ENCODE measurements at places on chromosomes 4 and X.

- no peak for DNase-seq
Measured at GRCh38 chr4:140463614-140464013, 34.5 kb downstream of the MGAT4D start.

DNA sequence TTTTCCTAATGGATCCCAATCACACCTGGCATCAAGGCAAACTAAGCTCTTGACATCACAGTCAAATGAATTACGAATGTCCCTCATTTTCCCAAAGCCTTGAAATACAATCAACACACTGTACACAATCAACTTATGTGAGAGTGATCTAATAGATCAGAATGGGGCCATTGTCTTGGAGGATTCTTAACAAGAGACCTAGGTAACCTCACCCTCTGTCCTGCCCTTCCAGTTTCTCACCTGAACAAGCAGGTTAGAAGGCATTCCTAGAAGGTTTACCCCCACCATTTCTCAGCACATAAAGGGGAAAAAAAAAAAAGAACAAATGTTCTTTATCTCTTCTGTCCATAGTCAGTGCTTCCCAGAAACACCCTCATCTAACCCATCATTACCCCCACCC, 6.3 kb downstream of the SLC39A8 start:
- DNase-seq = no peak

DNA sequence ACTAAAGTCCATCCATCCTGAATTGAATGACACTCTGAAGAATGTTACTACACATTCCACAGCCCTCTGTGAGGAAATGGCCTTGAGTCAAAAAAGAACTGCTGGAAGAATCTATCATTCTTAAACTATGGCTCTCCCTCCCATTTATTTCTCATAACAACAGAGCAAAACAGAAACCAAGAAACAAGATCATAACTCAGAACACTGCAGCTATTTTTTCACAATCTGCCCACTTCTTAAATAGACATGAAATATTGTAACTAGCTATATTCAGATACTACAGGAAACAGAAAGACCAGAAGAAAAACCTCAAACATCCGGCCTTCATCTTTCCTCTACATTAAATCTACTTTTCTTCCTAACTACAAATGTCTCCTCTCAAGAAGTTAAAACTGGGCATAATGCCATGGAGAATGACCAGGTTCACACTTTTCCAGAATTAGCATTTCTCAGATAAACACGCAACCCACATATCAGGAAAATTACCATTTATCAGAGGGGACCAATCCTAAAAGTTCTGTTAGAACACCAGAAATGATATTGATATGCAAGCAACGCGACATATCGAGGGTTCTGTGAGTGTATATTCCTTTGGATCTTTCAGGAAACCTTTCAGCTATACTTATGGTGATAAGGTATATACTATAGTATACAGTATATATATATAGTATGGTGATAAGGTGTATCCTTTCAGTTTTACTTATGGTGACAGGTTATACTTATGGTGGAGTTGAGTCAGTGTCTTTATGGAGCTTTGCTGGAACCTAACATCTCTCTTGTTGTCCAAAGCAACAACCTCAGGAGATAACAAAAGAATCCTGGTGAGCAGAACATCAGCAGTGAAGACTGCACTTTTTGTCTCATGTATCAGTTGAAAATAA, 60.4 kb upstream of the IRF2 start:
- no peak for DNase-seq

DNA sequence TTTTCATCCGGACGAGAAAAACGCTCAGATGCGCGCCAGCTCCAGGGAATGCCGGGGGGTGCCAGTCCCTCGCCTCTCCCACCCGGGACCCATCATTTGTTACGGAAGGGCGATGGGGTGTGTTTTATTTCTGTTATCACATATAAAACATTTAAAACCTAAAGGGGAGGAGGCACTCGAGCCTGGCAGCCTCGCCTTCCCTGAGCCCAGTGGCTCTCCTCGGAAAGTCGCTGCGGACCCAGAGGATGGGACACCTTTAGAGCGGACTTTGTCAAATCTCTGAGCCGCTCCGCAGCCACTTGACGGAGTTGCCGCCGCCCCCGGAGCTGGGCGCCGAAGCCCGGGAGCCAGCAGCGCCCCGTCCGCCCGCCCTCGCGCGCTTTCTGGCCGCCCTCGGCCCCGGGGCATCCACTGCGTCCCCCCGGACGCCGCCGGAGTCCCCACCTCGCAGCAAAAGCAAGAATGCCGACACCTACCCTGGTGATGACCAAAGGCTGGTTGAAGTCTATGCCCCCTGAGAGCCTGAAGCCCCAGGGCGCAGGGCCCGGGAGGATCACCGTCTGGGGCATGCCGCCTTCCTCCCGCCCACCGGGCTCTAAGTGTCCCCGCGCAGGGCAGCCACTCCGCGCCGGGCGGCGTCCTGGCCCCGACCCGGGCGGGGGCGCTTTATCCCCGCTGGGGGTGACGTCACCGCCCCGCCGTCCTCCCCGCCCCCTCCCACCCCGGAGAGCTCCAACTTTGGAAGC, at the start of gene PDLIM3:
PDLIM3 (minus strand) TSS at position 642 of the 746 bp plus-strand sequence; CDS start at position 569, 73 bp downstream.
- no peak for DNase-seq

GRCh38 chrX:136856551-136856950, 24.0 kb downstream of the RBMX start:
- DNase-seq = no peak

DNA sequence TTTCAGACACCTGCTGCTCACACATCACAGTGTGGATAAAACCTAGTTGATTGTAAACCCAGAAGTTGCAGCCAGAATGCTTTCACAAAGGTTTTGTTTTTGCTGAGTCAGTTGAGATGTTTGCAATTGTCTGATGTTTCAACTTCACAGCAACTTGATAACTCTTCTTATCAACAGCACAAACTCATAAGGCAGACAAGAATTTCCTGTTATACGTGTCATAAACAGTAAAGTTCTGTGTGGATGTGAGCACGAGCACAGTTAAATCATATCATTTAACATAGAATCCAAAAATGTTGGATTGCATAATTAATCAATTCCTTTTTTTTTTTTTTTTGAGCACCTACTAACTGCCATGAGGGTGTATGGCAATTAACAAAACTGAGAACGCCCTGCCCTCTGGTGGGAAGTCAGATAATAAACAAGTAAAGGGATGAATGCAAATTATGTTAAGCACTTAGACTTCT, 512.2 kb downstream of the PDHA2 start:
- no peak for DNase-seq

DNA sequence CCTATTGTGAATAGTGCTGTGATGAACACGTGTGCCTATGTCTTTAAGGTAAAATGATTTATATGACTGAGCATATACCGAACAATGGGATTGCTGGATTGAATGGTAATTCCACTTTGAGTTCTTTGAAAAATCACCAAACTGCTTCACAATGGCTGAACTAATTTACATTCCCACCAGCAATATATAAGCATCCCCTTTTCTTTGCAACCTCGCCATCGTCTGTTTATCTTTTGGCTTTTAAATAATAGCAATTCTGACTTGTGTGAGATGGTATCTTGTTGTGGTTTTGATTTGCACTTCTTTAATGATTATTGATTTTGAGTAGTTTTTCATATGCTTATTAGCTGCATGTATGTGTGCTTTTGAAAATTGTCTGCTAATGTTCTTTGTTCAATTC, 31.8 kb upstream of the UGT2A1 start:
- DNase-seq = no peak

- no peak for DNase-seq
Measured at GRCh38 chrX:148159796-148160195, 178.7 kb downstream of the FMR1NB start.

DNA sequence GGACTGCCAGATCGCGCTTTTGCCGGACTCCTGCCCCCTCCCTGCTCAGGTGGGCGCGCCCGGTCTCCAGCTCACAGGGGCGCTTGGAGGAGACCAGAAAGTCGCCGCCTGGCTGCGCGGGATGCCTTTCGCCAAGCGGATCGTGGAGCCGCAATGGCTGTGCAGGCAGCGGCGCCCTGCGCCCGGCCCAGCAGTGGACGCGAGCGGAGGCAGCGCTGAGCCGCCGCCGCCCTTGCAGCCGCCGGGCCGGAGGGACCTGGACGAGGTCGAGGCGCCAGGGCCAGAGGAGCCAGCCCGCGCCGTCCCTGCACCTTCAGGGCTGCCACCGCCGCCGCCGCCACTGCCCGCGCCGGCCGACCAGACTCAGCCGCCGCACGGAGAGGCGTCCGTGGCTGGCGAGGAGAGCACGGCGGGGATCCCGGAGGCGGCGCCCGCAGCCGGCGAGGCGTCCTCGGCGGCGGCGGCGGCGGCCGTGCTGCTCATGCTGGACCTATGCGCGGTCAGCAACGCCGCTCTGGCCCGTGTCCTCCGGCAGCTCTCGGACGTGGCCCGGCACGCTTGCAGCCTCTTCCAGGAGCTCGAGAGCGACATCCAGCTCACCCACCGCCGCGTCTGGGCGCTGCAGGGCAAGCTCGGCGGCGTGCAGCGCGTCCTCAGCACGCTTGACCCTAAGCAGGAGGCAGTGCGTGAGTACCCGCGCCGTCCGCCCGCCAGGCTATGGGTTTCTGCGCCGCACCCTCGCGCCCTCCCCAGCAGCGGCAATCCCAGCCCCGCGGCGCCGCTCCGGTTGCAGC, 834 bp downstream of the NHS start:
- no peak for DNase-seq

GRCh38 chrX:132118358-132118757, 9.5 kb downstream of the FRMD7 start:
- no peak for DNase-seq

- DNase-seq = peak; percentile 7
Measured at GRCh38 chr4:10587697-10588096, 96.9 kb downstream of the CLNK start.

DNA sequence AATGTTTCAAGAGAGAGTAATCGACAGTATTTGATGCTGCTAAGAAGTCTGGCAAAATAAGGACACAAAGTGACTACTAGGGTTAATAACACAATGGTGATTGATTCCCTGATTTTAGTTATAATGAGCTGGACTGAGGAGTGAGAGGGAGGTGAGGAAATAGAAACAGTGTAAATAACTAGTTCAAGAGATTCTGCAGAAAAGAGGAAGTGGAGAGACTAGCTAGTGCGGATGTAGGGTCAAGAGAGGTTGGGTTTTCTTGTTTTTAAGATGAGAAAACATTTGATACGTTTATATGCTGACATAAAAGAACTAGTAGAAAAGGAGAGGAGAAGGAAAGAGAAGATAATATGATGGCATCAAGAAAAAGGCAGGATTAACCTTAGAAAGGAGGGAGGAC, 12.2 kb upstream of the TRPC5 start:
- DNase-seq = no peak

GRCh38 chr4:175386776-175387507, 425.1 kb downstream of the GPM6A start:
- DNase-seq = no peak

- DNase-seq = no peak
Measured at GRCh38 chr4:15690020-15690809, 8.6 kb downstream of the FAM200B start.

DNA sequence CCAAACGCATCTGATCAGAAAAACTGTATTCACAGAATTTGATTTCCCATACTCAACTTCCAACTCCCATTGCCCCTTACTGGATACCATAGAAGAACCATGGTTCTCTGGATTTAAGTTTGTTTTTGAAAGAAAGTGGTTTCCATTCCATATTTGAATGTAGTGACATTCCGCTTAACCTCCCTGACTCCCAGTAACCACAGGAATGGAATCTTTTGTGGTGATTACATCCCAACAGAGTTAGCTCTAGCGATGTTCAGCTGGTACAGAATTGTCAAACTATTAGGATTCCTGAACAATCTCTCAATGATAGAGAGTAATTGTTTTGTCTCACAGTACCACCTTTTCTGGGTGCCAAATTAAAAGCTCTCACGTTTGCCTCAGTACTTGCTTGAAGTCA, 1.7 kb downstream of the NUDT10 start:
- DNase-seq = no peak

DNA sequence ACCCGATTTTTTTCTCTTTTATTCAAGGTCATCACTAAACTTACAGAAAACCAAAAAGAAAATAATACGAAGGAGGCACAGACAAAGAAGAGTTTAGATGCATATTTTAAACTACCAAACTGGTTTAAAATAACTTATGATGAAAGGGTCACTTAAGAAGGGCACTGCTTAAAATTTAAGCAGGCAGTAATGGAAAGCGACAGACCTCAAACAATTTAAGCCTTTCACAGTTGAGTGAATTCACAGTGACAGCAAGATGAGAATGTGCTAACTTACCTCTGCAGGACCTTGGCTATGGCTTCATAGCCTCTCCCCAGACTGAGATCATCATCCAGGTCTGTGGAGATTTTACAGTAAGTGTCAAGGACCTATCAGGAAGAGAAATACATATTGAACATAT, 112.1 kb downstream of the TTC29 start:
- DNase-seq = no peak

DNA sequence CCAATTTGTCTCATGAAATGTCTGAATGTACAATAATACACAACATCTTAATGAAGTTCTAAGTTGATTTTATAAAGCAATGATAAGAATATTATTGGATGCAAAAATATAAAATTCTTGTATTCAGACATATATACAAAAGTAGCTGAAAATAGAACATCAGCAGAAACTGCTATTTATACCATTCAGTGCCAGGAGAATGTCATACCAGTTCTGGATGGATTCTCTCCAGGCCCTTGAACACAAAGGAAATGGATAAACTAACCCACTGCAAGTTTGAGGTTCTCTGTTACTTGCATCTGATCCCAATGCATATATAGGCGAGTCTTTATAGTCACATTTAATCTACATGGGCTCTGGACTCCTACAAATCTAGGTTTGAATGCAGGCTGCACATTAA, 126.3 kb upstream of the KLF3 start:
- DNase-seq = no peak

DNA sequence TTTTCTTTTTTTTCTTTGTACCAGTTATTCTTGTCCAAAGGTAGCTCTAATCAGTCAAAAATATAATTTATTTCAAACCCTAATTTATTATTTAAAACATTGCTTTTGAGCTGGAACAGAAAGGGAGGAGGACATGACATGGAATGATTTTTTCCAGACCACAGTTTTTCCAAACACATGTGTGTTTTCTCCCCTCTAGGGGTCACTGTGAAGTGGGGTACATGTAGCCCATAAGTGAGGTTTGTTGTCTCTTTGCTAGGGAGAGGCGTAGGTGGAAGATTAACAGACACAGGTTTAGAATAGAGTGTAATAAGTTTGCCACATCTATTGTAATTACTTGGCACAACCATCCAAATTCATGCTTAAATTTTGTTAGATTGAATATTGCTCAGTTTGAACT, 83.0 kb downstream of the TNIP2 start:
- DNase-seq = no peak

- DNase-seq = no peak
Measured at GRCh38 chr4:171891038-171891437, 77.8 kb downstream of the GALNTL6 start.

DNA sequence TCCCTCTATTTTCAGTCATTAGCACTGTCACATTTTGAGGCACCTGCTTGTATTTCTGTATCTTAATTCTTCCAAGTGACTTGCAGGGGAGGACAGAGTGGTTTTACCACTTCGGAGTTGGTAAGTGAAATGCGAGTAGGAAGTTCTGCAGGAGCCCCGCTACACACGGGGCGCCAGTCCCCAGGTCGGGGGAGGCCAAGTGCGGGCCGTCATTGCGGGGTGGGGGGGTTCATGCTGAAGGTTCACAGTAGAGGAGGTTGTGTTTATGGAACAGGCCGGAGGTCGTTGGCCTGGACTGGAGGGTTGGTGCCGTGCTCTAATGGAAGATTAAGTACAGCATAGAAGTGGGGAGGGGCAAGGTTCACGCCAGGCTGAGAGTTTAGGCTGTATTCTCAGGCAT, 44.0 kb downstream of the LRP2BP start:
- no peak for DNase-seq

- no peak for DNase-seq
Measured at GRCh38 chrX:11180571-11180970, 69.4 kb downstream of the HCCS start.
